ENCODE measurements at places on chromosomes 12 and 14. TPM values are rescaled to one million over a fixed set of nuclear protein-coding genes. Genes with fewer than 3 reads are reported as not detected.
A peak's percentile ranks its signal among the peaks of the same experiment; 100 is the strongest.

- no peak for DNase-seq
These were observed 105.1 kb downstream of the BMP4 start for GRCh38 chr14:53851394-53852090.

DNA sequence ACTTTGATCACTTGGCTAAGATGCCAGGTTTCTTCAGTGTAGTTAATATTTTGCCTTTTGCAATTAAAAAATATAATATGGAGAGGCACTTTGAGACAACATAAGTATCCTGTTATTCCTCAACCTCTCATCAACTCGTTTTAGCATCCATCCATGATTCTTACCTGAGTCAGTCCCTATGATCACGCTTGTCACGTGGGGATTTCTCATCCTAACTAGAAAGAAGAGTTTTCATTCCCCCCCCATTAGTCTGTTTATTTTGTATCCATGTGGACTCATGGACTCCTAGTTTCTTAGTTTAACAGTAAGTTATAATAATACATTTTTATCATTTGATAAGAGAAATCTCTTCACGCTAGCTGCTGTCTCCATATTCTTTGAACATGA is 110.3 kb downstream of the SLC25A47 start:
- DNase-seq: no peak

Gene BICDL1
- 47.2 TPM for total RNA-seq

- no peak for DNase-seq
These were observed 170.6 kb downstream of the SLC2A13 start for GRCh38 chr12:39935275-39935674.

- DNase-seq: peak; percentile 40
These were observed 11.1 kb upstream of the CKAP4 start for GRCh38 chr12:106258935-106259334.

DNA sequence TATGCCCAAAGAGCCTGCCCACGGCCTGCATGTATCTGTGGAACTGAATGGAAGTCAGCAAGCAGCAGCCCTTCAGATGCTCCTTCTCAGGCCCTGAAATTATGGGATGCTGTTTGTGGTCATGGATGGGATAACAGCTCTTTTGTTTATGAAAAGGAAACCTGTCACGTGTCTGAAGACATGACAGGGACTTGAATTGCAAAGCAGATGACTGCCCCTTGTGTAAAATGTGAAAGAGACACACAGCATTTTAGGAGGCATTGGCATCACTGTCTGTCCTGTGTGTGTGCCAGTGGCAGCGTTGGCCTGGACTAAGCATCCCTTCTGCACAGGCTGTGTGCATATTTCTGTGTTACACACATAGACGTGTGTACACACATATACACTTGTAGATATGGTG is 192.1 kb downstream of the VRK1 start:
- DNase-seq: no peak

Gene RILPL1
- 93.1 TPM for total RNA-seq

DNA sequence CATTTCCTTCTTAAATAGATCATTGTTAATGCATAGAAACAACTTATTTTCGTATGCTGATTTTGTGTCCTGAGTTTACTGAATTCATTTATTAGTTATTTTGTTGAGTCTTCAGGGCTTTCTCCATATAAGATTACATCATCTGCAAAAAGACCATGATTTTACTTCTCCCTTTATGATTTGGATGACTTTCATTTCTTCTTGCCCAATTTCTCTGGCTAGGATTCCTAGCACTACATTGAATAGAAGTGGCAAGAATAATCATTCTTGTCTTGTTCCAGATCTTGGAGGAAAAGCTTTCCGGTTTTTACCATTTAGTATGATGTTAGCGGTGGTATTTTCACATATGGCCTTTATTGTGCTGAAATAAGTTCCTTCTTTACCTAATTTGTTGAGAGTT is 303.0 kb upstream of the RTL1 start:
- DNase-seq: no peak

Gene NINJ2
- 8.8 TPM for total RNA-seq

- DNase-seq: no peak
These were observed 55.7 kb downstream of the ITPK1 start for GRCh38 chr14:93059917-93060545.
